ENCODE measurements at places on chromosomes 12 and 14.

- DNase-seq = peak; percentile 62
These were observed 12.2 kb downstream of the AGAP2 start for GRCh38 chr12:57726151-57726883.

DNA sequence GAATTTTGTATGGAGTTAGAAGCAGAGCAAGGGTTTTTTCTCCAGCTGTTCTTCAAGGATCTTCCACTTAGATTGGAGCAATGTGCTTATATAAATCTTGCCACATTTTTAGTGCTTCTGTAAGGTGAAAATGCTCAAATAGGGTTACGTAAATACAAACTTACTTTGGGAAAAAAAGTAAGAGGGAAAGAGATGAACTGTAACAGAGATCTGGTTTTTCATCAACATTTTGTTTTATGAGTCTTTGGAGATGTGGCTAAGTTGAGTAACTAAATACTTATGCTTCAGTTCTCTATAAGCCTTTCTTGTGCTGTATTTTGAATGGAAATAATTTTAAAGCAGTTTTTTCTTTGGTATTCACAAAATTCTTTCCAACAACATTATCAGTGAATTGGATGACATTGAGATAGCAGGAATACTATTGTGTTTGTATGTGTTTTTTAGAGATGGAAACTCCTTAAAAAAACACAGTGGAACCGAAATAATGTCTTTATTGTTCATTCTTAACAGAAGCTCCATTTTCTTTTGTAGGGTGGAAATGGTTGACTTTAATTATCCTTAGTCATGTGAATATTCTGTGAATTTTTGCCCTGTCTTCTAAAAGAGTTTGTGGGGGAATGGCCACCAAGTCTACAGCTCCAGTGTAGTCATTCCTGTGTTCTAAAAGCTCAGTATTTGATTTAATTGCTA is 45.7 kb downstream of the NPAS3 start:
- no peak for DNase-seq

DNA sequence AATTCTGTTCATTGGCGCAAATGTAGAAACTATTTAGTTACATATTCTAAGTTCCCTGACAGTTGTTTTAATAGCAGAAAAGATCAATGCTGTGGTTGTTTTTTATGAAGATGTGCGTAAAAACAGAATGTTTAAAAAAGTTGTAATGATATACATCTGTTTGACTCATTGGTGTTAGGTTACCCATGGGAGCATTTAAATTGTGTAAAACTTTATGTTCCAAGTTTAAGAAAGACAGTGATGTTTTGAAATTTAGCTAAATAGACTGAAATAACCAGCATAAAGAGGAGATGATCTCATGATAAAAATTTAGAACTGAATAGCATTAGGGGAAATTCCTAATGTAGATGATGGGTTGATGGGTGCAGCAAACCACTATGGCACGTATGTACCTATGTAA is 3.6 kb downstream of the PELI2 start:
- DNase-seq = no peak

GRCh38 chr14:73759183-73759713 is 45.1 kb upstream of the PNMA1 start:
- DNase-seq = peak; percentile 10

- DNase-seq = no peak
These were observed 26.7 kb downstream of the SPX start for GRCh38 chr12:21552635-21553328.

DNA sequence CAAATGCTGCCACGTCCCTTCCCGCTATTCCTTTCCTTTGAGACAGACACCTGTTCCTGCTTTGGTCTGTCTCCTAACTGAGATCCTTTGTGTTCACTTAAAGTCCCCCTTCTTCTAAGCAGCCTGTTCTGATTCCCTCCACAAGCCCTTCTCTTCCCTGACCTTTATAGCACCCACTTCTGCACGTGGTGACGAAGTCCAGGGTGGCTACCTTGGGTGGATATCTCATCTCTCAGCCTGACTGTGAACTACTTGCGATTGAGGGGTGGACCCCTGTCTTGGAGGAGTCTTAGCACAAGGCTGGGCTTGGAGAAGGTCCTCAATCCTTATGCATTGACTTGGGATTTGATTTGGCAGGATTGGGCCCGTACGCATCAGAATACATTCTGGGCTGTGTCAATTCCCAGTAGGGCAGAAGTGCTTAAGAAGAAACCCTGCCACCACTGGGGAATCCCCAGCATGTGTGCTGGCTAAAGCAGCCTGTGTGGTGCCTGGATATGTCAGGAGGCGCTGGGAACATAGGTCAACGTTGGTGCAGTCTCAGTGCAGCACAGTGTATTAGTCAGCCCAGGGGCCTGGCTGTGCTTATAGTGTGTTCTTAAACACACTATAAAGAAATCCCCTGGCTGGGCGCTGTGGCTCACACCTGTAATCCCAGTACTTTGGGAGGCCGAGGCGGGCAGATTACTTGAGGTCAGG is 23.6 kb downstream of the KRT80 start:
- DNase-seq = no peak

GRCh38 chr14:40694023-40694422 is 912.7 kb upstream of the LRFN5 start:
- no peak for DNase-seq

GRCh38 chr14:78238141-78238540 is 68.0 kb downstream of the NRXN3 start:
- no peak for DNase-seq

DNA sequence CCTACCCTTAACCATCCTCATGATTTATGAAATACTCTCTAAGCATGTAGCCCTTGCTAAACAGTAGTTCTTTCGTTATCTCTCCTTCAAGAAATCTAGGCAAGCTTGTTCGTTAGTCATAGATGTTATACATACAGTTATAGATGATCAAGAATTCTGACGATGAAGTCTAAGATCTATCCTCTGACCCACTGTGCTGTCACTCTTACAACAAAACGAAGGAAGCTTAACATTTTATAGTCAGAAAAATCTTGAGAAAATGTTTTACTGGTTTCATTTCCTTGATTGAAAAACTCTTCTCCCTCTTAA is 68.9 kb downstream of the SPPL3 start:
- no peak for DNase-seq

DNA sequence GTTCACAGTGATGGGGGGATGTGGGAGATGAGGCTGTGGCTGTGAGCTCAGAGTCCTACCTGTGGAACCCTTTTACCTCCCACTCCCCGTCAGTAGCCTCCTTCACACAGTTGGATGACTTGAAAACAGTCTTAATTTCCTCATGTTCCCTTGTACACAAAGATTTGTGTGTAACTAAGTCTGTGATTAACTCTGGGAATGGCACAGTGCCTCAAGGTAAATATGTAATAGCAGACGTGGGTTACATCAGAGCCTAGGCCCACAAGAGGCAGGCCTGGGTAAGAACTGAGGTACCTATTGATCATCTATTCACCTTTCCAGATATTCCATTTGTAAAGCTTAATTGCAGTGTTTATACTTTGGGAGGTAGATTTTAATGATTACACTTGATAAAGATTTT is 5.8 kb upstream of the IGF1 start:
- DNase-seq = no peak
